ENCODE measurements at places on chromosomes 7 and 10.

- no peak for DNase-seq
These were observed 5.1 kb downstream of the OIT3 start for GRCh38 chr10:72898616-72899015.

GRCh38 chr7:66886152-66886551 is 34.9 kb upstream of the TMEM248 start:
- DNase-seq: no peak

GRCh38 chr7:8581842-8582241 is 148.4 kb downstream of the NXPH1 start:
- no peak for DNase-seq

- DNase-seq: no peak
These were observed 41.4 kb upstream of the GHITM start for GRCh38 chr10:84097787-84098353.

DNA sequence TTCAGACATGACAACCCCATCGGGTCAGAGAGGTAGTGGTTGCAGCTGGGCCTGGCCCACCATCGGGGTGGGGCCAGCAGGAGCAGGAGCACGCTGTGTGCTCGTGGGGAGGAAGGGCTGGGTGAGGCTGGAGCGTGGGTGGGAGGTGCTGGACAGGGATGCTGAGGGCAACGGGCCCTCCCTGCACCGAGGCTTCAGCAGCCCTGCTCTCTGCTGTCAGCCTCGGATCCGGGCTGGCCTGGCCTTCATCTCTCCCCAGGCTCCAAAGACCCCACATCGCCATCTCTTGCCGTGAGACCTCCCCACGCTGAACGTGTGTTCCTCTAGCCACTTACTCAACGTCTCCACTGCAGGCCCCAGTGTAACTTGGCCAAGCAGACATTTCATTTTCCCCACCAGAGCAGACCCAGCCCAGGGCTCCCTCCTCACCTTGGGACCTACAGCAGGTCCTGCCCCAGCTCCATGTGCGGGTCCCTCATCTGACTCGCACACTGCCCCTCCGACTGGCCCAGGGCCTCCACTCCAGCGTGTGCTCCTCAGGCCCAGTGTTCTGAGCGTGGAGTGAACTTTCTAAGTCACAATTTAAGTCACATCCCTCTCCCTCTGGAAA is 462.4 kb downstream of the DNAJB6 start:
- no peak for DNase-seq

DNA sequence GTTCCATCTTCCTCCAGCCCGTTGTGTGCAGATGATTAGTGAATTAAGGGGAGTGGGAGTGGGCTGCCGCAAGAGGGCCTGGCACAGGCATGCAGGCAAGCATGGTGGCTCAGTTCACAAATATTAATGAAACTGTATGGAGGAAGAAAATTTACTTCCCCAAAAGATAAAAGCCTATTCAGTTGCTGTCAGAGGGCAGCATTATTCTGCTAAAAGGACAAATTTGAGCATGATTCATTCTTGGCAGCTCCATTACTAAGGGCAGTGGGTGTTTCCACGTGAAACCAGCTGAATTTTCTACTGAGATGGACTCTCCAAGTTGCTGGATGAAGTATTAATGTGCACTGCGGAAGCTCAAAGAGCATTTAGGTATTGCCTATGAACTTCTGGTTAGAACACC is 90.9 kb upstream of the WDR11 start:
- DNase-seq: no peak

DNA sequence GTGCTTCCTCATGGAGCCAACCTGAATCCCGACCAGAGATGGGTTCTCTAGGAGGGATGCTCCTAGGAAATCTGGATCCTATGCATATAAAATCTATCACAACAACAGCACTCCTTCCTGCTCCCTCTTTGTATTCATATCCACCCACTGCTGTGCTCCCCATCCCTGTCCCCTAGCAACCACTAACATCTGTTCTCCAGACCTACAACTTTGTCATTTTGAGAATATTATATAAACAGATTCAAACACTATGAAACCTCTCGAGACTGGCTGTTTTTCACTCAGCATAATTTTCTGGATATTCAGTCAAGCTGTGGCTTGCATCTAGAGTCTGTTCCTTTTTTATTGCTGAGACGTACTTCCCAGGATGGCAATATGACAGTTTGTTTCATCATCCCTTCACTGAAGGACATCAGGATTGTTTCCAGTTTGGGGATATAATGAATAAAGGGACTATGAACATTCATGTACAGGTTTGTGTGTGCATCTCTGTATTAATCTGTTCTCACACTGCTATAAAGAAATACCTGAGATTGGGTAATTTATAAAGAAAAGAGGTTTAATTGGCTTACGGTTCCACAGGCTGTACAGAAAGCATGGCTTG is 36.0 kb upstream of the PRR15 start:
- DNase-seq: no peak

DNA sequence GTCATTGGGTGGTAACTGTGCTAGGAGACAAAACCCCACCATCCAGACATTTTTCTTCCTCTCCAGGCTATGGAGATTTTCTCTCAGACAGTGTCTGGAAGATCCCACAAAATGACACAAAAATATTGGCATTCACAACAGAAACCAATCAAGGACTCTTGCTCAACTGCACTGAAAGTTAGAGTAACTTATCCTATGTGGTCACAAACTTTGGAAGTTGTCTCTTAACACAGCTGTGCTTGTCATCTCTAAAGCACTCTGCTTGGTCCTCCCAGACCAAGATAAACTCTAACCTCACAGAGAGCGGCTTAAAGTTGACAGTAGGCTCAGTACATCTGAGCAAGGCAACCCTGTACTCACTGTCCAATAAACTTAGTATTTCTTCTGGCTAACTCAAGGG is 74.9 kb downstream of the AKR1C4 start:
- no peak for DNase-seq

DNA sequence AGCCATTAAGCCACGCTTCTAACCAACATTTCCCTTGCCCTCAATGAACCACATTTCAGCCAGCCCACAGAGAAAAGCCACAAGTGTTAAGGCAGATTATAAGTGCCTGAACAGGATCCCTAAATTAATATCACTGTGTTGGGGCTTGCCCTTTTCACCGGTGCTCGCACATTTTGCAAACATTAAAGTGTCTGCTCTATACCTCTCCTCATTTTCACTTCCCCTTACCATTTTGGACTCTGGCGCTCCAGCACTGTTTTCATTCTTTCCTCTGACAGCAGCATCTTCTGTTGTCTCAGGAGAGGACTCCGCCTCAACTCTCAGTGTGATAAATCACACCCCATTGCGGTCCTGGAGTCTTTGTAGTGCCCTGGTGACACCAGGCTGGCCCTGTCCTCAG is 274.2 kb downstream of the BAMBI start:
- no peak for DNase-seq

Measured in activated naive CD4-positive, alpha-beta T cell treated with Interleukin-2 at 50 U/mL for 16 hours (primary cell).